ENCODE measurements at places on chromosomes 11 and 22.

DNA sequence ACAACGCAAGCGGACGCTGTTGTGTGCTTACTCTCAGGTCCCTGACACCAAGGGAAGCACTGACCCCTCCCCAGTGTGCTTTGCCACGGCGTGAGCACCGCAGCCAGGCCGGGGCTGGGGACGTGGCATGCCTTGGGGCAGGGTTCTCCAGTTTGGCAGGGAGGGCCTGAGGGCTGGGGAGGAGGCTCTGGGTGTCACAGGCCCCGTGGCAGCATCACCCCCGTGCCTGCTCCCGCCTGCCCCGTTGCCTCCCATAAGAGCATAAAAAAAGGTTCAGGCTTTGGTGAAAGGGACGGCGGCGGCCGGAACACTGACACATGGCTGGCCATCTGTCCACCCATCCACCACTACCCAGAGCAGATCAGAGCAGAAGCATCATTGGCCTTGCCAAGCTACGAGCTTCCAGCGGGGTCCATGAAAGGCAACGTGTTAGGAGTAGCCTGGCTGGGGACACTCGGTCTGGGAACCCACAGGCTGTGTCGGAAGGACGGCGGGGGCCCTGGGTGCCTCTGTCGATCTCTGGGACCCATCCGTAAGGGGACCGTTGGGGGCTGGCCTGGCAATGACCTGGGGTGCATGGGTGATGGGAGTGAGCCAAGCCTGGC is 183.0 kb downstream of the IGLL1 start:
- no peak for DNase-seq

GRCh38 chr11:102114032-102114431 is 3.8 kb downstream of the YAP1 start:
- DNase-seq = peak; percentile 26

GRCh38 chr11:118282606-118283005 is 18.5 kb upstream of the MPZL2 start:
- DNase-seq = no peak

GRCh38 chr22:25627271-25627852 is 62.9 kb downstream of the GRK3 start:
- peak; percentile 47 for DNase-seq

Data from mesenchymal stem cell (in vitro differentiated cells and primary cell).